Epithelial cell of proximal tubule (primary cell): ENCODE measurements at places on chromosomes 5 and 9. TPM values are rescaled to one million over a fixed set of nuclear protein-coding genes. Genes with fewer than 3 reads are reported as not detected.

DNA sequence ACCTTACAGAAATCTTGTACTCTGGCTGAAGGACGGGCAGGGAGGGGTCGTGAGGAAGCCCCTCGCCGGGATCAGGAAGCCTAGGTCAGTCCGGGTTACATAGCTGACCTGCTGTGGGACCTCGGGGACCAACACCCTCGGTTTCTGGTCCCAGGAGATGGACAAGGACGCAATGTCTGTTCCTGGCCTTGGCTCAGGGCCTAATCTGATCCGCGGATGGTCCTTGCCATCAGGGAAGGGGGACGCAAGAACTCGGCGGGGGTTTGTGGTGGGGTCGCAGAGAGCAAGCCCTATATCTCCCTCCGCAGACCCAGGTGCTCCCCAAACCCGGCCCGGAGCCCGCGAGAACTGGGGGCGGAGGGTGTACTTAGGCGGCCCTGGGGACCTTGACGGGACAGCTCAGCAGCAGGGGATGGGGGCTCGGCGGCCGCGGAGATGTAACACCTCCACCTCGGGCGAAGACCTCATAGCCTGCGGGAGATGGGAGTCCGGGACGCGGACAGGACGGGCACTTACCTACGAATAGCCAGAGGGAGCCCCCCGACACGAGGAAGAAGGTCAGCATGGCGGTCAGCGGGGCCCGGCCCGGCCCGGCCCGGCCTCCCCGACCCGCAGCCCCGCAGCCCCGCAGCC, 353 bp downstream of the ACSL6 start:
- DNase-seq: no peak

DNA sequence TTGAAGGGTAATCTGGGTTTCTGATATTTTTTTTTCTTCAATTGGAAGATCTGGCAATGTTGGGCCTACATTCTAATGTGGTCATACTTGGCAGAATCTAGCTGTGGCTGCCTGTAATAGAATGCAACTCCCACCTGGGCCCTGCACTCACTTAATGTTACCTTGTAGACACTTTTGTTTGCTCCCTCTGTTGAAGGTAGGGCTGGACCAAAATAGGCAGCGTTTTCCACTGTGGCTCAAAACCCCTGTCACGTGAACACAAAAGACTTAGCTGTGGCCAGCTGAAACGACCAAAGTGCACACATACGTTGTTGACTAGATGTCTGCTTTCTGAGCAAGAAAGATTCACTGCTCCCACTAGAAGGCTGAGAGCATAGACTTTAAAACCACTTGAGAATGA, 117.6 kb upstream of the HMHB1 start:
- no peak for DNase-seq

DNA sequence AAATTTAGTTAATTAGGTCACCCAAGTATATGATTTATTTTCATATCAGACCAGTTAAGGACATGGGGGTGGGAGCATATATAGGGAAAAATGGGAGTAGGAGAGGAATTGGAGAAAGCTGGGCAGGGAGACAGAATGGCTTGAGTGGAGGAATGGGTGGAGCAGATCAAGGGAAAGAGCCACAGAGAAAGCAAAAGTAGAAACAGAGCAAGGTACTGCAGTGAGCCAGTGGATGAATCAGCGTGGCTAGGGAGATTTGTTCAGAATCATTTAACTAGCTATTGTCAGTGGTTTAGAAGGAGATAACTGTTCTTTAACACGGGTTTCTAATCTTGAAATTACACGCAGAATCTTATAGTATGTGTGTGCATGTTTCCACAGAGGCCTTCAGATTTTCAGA, 37.4 kb downstream of the SNX24 start:
- DNase-seq: peak; percentile 15

DNA sequence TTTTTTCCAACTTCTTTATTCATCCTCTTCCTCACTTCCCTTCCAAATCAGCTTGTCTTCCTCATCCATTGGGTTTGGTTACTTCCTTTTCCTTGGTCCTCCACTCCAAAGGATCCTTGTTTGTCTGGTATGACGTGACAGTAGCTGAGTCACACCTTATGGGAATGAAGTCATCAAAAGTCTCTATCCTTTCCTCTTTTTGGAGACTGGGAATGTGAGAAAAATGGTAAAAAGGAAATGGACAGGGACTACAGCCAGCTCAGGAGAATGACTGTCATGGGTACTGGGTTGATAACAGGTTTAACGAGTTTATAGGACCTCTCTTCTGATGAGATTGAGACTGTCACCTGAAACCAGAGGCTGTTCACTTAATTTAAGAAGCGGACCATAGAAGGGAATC, 76.2 kb upstream of the MYO10 start:
- DNase-seq: no peak

DNA sequence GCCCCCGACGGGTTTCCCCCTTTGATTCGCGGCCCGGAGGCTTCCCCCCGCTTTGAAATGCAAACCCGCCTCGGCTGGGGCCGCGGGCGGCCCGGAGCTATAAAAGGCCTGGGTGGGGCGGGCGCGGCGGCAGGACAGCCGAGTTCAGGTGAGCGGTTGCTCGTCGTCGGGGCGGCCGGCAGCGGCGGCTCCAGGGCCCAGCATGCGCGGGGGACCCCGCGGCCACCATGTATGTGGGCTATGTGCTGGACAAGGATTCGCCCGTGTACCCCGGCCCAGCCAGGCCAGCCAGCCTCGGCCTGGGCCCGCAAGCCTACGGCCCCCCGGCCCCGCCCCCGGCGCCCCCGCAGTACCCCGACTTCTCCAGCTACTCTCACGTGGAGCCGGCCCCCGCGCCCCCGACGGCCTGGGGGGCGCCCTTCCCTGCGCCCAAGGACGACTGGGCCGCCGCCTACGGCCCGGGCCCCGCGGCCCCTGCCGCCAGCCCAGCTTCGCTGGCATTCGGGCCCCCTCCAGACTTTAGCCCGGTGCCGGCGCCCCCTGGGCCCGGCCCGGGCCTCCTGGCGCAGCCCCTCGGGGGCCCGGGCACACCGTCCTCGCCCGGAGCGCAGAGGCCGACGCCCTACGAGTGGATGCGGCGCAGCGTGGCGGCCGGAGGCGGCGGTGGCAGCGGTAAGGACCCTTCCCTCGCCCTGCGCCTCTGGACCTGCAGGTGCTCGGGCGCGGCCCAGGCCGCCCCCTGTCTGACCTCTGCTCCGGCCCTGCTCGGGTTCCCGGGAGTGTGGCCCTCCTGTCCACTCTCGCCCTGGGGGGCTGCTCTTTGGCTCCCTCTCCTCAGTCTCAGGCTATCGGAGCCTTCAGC, at the start of gene CDX1:
Gene CDX1 (plus strand): TSS at position 129 of the 862 bp plus-strand sequence. CDS start 99 bp downstream, at position 228.
- DNase-seq: no peak

GRCh38 chr9:995781-996180, 19.3 kb downstream of the DMRT3 start:
- no peak for DNase-seq

GRCh38 chr9:93127395-93127911, 6.6 kb downstream of the NINJ1 start:
- no peak for DNase-seq

- DNase-seq: peak; percentile 62
Measured at GRCh38 chr5:74206579-74207550, 433.7 kb downstream of the ENC1 start.

GRCh38 chr5:80753712-80754111, 98.9 kb upstream of the DHFR start:
- DNase-seq: no peak

DNA sequence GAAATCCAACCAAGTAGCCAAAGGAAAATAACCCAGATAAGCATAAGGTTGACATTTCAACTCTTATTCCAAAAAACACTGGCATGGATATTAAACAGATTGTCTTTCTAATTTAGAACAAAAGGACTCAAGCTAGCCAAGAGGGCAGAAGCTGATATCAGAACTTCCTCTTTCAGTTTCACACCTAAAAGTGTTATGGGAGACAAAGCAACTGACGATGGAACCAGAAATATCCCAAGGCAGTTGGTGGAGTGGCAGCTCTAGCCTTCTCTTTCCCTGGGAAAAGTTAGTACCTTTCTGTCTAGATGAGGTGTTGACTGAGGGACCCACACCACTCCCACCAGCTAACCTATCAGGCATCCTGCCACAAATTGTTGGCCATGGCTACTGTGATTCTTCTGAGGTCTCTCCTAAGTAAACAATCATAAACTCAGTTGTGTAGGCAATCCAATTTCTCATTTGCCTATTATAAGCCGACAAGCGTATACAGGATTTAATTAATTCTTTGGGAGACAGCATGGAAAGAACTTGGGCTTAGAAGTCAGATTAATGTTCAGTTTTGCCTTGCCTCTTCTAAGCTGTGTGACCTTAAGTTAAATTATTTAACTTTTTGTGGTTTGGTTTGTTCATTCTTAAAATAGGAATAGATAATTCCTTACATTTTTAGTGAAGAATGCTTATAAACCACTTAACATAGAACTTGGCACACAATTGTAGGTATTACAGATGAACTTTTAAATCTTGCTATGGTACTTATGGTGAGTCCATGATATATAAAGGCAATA, 110.9 kb upstream of the ADAMTSL1 start:
- no peak for DNase-seq

Gene PPIC
- 24.2 and 25.0 TPM in 2 replicates for total RNA-seq

Gene CYSRT1
- total RNA-seq: 0.17 and 0.94 TPM in 2 replicates

Gene CYFIP2
- total RNA-seq: 56.5 and 59.2 TPM in 2 replicates

Gene GABRA1
- total RNA-seq: not detected in 2 replicates

Gene SPATA31A5
- not detected in 2 replicates for total RNA-seq

Gene NR5A1
- not detected in 2 replicates for total RNA-seq

Gene TRPM6
- 0.22 and 1.6 TPM in 2 replicates for total RNA-seq

Gene PCDHB14
- under 0.01 and 0.23 TPM in 2 replicates for total RNA-seq

Gene GLDC
- 58.2 and 68.8 TPM in 2 replicates for total RNA-seq

Gene OLFML2A
- 3.5 and 7.0 TPM in 2 replicates for total RNA-seq
